Activated CD4-positive, alpha-beta T cell treated with anti-CD3 and anti-CD28 coated beads, Interleukin-2, amount 50 U/mL, for 1 hour (primary cell): ENCODE measurements at places on chromosomes 6 and 20.

DNA sequence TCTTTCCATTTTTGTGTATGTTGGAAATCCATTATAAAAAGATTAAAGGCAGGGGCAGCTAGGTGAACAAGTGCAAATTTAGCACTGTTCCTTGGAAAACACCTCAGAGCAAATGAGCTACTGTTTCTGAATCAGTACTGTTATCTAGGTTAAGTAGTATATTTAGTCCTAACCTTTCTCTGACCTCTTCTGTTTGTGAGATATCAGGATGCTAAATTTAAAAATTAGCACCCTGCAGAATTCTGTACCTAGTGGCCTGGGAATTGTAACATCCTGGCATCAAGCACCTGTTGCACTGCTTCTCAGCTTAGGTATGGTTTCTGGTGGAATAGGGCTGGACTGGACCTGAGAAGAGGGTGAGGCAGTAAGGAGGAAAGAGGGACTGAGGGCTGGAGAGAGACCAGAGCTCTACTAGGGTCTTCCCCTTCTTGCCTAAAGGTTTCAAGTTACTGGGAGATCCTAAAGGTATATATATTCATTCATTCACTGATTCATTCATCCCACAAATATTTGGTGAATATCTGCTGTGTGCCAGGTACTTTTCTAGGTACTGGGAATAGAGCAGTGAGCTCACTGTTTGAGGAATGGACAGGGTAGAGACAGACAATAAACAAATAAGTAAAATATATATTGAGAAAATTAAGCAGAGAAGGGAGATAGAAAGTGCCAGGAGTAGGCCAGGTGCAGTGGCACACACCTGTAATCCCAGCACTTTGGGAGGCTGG is 5.2 kb downstream of the ZNF76 start:
- DNase-seq, result no peak

DNA sequence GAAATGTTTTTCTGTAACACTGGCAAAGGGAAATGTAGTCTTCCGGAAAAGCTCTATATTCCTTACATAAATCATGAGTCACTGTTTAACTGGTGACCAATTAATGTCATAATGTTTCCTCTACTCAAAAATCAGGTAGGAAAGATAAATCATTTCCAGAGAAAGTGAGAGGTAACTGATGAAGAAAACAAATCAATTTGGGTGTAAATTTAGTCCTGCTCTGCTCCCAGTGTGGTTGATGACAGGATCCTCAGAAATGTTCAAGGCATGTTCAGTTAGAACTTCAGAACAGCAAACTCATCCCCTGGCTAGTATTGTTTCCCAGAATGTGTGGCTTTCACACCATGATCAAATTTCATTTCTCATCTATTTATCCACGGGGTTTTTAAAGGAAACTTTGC is 38.8 kb upstream of the SPACA1 start:
- no peak for DNase-seq

GRCh38 chr6:36029464-36029863 is 1.9 kb downstream of the MAPK14 start:
- no peak for DNase-seq

DNA sequence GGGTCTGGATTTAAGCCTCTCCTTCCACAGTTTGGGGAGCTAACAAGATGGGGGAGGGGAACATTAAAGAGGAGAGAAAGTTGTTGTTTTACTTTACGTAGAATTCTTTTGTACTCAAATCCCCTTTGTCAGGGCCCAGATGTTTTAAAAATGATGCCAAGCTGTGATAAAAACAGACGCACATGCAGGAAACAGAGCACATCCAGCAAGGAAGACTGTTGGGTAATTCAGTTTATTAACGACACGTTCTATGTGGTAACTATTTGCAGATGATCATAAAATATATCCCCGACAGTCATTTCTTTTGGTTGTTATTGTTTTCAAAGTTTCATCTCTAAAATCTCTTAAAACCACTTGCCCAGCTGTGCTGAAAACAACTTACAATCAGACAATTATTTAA is 307.0 kb upstream of the PRDM1 start:
- DNase-seq, result no peak

DNA sequence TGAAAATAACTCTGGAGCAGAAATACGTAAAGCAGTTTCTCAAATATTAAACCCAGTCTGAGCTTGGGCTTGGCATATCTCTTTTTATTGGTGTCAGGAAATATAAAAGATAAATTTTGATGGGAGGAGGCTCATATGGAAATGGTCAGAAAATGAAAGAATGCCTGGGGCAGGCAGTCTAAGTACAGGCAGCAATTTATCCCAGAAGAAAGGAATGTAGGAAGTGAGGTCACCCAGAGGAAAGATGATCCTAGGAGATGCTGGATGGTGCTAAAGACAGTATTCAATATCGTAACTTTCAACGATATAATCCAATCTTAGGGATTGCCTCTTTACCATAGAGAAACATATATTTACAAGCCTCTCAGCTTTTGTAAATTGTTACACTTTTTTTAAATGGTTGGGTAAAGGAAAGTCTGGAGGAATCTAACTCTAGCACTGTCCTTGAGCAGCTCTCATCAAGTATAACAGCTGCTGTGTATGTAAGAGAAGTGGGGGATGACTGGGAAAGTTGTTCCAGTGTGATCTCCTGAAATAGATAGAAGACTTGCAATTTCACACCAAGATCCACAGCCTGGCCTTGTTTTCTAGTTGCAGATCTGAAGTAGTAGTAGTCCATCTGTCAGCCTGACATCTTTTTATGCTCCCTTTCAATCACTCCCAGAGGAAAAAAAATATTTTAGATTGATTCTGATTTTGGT is 256.9 kb upstream of the SASH1 start:
- DNase-seq, result no peak

GRCh38 chr6:153787341-153787606 is 251.8 kb upstream of the OPRM1 start:
- DNase-seq, result no peak

DNA sequence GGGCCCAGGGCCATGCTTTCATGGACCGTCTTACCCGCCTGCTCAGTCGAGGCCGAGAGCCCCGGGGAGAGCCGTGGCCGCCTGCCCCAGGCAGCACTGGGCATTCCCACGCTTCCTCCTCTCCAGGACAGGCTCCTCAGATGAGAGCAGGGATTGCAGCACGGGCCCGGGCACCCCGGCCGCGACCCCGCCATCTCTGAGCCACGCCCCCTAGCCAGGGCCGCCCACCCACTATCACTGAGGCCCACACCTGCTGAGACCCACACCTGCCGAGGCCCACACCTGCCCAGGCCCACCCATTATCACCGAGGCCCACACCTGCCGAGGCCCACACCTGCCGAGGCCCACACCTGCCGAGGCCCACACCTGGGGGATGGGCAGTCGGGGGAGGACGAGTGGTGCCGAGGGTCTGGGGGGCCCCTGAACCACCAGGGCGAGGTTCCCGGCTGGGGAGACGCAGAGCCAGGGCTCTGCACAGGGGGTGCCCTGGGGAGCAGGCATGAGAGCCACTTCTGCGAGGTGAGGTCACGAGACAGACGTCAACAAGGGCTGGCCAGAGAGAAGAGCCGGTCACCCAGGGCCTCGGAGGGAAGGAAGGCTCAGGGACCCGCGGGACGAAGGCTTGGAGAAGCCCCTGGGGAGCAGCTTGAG is 235.6 kb downstream of the ERMARD start:
- DNase-seq, result no peak

- peak; percentile 84 for DNase-seq
These were observed 100.0 kb downstream of the NOL4L start for GRCh38 chr20:32484958-32485769.

DNA sequence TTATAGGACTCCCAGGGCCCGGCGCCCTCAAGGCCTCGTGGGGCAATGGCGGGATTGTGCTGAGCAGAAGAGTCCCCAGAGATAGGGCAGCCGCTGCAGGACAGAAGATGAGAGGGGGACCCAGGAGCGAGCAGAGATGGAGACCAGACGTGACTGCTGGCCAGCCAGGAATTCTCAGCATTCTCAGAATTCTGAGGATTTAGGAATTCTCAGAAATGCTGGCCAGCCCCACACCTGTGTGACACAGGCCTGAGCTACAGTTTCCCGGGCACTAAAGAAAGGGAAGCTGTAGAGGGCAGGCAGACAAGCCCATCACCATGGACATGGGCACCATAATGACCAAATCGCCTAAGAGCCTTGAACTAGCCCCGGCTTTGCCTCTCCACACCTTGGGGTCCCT is 186.2 kb upstream of the CDH4 start:
- no peak for DNase-seq

DNA sequence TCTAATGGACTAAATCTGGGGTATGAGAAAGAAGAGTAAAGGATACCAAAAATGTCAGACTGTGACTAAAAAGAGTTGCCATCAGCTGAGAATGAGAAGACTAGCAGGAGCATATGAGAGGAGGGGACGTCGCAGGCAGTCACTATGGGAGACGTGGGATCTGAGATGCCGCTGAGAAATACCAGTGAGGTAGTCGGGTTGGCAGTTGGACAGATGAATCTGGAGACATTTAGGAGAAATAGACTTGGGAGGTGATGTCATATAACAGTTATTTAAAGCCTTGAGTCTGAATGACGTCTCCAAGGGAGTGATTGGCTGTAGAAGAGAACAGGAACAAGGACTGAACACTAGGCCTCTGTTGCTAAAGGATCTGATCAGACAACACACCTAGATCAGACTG is 51.5 kb upstream of the TRIM26 start:
- DNase-seq, result no peak

GRCh38 chr6:159152041-159152440 is 17.2 kb upstream of the FNDC1 start:
- no peak for DNase-seq

- DNase-seq, result no peak
These were observed 45.7 kb downstream of the MYLIP start for GRCh38 chr6:16174416-16175078.
